ENCODE measurements at places on chromosomes 3 and 15.

- DNase-seq: no peak
Measured at GRCh38 chr3:54831112-54831511, 96.7 kb downstream of the LRTM1 start.

DNA sequence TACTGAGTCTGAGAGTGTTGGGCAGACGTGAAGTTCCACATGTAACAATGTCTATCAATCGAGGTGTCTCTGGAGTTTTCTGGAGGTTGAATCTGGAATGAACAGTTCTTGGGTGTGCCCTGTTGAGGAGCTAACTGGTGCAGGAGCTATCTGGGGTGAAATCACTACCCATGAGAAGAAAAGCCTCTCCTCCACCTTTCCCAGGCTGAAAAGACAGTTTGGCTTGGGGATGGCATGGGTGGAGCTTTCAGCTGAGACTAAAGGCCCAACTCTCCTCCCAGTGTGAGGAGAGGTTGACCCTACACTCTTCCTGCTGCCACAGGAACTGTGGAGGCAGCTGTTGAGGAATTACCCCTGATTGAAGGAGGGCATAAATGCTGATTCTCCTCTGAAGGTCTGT, 54.4 kb upstream of the LRRFIP2 start:
- no peak for DNase-seq

DNA sequence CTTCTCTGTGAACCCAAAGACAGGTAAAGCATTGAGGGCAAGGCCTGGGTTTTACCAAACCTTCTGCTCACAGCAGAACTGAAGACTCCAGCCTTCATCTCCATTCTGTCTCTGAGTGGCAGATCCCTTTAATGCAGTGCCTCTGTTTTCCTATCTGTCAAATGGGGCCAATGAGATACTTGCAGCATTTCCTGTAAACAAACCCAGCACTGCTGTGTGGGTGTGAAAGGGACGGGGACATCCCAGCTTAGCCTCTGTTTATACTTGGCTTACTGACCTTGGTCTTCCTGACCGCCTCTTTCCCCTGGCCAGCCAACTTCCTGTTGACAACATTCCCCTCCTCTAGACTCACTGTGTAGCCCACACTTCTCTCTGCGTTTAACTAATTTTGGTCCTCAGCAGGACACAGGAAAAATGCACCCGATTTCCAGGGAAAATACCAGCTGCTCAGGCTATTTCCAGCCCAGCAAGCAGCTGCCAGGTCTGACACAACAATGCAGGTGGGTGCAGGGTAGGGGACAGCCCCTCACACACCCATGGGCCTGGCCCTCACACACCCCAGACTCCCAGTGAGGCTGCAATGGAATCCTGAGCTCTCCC, 105.9 kb upstream of the HERC1 start:
- DNase-seq: no peak

DNA sequence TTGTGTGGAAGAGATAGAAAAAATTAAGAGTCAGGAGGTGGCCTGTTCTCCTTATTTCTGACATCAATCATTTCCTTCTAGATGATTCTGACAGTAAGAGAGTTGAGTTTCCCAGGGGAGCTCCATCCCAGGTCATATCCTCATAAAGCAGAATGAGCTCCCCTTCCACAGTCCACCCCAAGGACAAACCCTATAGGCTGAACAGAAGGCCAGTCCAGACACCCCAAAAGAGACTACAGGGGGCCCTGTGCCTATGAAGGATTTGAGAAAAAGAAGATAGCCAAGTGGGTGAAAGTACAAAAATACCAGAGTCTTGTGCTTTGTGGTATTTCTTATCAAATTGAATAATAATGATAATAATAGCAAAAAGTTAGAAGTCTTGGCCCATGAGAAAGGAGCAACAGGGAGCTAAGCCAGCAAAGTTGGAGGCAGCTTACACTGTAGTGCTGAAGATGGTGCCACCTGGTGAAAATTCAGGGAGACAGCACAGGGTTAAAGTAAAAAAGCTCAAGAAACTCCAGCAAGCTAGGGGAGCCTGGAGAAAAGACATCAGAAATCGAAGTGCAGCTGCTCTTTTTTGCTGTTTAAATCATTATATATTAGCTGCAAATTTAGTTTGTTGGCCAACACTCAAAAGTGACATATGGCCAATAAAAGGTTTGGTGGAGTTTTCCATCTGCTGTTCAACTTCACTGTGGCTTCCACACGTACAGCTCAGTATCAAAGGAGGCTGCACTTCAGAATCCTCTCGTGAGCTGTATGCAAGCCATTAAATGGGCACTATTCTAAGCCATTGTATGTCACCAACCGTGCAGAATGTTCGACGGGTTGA, 35.8 kb upstream of the SLC24A5 start:
- no peak for DNase-seq

DNA sequence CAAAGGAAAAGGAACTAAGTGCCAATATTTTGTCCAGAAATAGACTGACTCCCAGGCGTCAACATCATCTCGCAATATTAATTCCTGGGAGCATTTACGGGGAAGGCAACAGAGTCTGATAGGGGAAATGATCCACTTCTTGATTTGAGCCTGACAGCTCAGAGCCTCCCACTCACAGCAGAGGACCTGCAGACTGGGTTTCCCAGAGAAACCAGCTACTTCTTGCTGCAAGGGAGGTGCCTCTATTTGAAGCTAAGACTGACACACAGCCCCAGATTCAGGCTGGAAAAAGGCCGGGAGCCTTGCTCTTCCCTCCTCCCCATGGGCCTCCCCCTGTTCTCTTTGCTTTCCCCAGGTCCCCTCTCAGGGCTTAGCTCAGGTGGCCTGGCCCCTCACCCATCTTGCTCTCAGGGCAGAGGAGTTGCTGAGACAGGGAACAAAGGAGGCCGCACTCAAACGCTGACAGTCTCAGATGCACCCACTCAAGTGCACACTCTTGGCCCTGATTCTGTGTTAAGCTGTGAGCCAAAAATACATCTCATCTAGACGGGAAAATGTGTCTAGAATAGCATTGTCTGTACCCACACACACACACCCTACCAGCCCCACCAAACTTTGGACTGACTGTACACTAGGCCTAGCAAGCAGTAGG, 49.8 kb upstream of the DCLK3 start:
- DNase-seq: no peak

GRCh38 chr3:54296531-54296930, 174.2 kb downstream of the CACNA2D3 start:
- DNase-seq: no peak

- DNase-seq: no peak
Measured at GRCh38 chr3:98565237-98565643, 28.2 kb downstream of the CPOX start.

DNA sequence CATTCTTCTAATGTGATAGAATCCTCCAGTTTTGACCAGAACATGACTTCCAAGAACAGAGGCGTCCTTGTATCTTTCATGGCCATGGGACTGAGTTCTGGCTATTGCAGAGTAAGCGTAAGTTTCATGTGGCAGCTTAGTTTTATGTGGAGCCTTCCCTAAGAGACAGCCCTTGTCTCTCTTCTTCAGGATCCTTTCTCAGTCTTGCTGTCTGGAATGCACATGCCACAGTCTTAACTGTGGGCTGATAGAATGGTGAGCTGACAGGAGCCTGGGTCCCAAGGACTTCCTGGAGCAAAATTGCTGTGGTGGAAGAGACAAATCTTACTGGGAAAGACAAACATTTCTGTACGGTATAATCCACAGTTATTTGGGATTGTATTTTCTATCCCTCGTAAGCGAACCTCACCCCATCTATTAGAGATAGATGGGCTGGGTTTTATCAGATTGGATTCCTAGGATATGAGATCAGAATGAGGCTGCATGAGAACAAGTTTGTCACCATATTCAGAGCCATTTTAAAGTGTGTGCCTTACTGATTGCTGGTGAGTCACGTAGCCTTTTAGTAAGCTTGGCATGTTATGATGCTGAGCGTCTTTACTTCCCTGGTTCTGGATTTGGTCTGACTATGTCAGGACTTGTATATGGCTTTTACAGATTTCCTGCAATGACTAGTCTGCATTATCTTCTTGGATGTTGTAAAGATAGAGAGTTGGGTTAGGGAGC, 32.8 kb downstream of the CDIN1 start:
- no peak for DNase-seq

DNA sequence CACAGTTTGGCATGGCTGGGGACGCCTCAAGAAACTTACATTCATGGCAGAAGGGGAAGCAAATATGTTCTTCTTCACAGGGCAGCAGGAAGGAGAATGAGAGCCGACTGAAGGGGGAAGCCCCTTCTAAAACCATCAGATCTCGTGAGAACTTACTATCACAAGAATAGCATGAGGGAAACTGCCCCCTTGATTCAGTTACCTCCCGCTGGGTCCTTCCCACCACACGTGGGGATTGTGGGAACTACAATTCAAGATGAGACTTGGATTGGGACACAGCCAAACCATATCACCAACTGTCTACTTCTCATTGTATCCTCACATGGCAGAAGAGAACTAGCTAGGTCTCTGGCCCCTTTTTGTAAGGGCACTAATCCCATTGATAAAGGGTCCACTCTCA, 30.5 kb downstream of the CCDC32 start:
- no peak for DNase-seq

DNA sequence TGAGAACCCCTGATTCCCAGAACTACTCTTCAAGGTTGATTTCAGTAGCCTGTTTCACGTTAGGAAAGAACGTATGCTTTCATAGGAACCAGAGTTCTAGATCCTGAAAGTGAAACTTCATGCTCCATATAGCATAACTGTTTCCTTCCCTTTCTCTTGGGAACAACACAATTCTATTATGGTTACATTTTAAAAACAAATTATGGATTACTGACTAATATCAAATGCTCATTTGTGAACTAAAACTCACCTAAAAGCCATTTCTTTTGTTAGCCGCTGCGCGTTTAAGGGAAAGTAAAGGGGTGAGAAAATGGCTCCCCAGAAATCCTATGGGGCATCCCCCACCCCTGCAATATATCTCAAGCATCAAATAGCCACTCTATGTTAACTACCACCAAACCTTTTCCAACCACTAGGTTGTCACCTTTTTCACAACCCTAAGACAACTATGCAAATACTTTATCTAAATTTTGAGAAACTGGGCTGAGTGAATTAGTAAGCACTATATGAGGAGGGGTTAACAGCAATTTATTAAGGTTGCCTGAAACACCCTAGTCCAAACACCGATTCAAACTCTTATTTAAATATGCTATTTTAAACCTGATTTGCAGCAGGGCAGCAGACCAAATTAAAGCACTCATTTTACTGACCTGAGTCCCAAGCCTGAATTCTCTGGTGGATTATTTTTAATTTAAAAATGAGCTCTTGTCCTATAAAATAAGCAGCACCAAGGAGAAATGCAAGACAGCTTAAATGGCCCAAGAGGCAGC, 2.4 kb downstream of the SIAH2 start:
- DNase-seq: no peak

GRCh38 chr3:39937315-39937714, 127.9 kb downstream of the MYRIP start:
- DNase-seq: no peak

DNA sequence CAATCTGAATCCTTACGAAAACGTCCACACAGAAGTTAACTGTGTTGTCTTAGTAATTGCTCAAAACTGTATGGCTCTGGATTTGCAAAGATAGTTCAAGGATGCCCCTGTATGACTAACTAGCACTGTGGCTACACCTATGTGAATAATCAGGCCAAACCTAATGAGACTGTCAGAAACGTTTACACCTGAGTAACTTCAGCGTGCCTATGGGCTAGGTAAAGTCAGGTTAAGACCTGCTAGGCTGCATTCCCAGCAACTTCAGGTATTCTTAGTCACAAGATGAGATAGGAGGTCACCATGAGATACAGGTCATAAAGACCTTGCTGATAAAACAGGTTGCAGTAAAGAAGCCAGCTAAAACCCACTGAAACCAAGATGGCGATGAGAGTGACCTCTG, 87.8 kb upstream of the PLXND1 start:
- DNase-seq: no peak

GRCh38 chr3:50562861-50563260, 4.7 kb downstream of the C3orf18 start:
- no peak for DNase-seq

DNA sequence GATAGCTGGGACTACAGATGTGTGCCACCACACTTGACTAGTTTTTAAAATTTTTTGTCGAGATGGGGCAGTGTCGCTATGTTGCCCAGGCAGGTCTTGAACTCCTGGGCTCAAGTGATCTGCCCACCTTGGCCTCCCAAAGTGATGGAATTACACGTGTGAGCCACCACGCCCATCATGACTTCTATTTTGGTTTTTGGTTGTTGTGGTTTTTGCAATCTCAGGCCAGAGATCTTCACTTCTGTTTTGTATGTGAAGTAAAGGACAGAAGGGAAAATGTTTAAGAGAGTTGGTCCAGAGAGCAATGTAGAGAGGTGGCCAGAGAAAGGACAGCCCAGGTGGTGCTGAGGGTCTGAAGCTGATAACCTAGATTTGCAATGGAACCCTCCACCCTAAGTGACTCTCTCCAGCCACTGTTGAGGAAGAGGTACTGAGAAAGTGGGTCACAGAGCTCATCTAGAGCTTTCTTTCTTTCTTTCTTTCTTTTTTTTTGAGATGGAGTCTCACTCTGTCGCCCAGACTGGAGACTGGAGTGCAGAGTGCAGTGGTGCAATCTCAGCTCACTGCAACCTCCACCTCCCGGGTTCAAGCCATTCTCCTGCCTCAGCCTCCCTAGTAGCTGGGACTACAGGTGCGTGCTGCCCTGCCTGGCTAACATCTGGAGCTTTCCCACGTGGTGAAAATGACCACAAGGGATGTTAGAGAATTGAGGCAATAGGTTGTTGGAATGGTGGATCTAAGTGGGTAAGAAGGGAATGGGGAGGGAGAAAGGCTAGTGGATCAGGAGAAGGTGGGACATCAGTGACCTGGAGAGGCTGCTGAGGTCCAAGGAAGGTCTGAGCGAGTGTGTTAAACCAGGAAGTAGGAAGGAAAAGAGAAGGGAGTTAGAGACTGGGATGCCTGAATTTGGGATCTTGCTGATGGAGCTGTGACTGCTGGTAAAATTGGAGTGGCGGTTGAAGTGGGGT, 22.4 kb upstream of the SEMA4B start:
- no peak for DNase-seq

- DNase-seq: no peak
Measured at GRCh38 chr15:44264148-44264547, 24.4 kb upstream of the GOLM2 start.

GRCh38 chr15:94177112-94177511, 54.2 kb upstream of the MCTP2 start:
- no peak for DNase-seq

DNA sequence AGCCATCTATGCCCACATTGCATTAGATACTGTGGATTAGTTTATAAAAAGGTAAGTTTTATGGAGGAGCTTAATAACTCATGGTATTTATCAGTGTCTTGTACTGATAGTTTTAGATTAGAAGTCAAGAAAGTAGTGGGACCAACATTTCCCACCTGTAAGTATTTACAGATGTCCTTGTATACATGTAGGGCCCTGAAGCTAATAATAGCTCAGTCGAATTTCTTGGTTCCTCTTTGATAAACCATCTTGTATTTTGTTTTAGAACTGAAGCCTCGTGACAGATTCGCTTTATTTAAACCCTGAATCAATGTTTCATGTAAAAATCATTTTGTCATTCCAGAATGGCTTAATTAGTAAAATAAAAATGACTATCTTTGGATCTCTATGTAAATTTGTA, 73.4 kb downstream of the CRYBG3 start:
- no peak for DNase-seq

DNA sequence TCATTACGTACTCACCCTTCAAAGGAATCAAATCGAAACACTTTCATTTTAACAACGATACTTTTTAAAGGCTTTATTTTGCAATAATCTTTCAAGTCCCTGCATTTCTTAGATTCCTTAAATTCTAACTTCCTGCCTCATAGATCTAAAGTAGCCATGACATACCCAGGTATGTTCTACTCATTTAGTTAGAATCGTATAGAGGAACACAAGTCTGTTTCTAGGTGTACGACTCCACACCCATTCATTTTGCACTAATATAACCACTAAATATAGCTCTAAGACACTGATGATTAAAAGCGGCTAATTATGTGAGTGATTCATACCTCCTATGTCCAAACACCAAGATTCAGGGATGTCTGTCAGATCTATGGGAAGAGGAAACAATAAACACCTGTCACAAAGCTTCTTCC, 1.3 kb downstream of the ATP13A3 start:
- DNase-seq: no peak
